ENCODE measurements at places on chromosomes 7 and 10. TPM values are rescaled to one million over a fixed set of nuclear protein-coding genes. Genes with fewer than 3 reads are reported as not detected.

The SPDYE2B gene
- not detected for total RNA-seq

The MUC12 gene
- 16.4 TPM for total RNA-seq

The CYP3A7 gene
- total RNA-seq = not detected

The FAM25C gene
- 1.7 TPM for total RNA-seq

The HTRA1 gene
- 55.6 TPM for total RNA-seq

The ZNRF2 gene
- total RNA-seq = 3.9 TPM

The PHYHIPL gene
- 0.59 TPM for total RNA-seq

The STK31 gene
- total RNA-seq = 0.80 TPM

The RPEL1 gene
- not detected for total RNA-seq

The COL13A1 gene
- 0.21 TPM for total RNA-seq

The GPR15LG gene
- total RNA-seq = 0.21 TPM

The NUTM2B gene
- total RNA-seq = 0.43 TPM

The EBLN1 gene
- not detected for total RNA-seq

The TMEM130 gene
- 0.42 TPM for total RNA-seq

The CALHM2 gene
- 4.8 TPM for total RNA-seq

The PRR15 gene
- total RNA-seq = 5.0 TPM

The DNAAF5 gene
- total RNA-seq = 47.9 TPM

The WNT8B gene
- total RNA-seq = not detected

The PHYH gene
- 33.5 TPM for total RNA-seq

The ADIRF gene
- not detected for total RNA-seq

The IGFBP1 gene
- 72.9 TPM for total RNA-seq

The ATAD1 gene
- 45.4 TPM for total RNA-seq

The ADCY1 gene
- 2.6 TPM for total RNA-seq

The HOXA11 gene
- 0.56 TPM for total RNA-seq

The SUN3 gene
- 0.13 TPM for total RNA-seq

The CTTNBP2 gene
- 0.67 TPM for total RNA-seq

Measured in A549 treated with dexamethasone at 1 μM for 4 hours (cell line).